ENCODE measurements at places on chromosomes 12 and 14.
A peak's percentile ranks its signal among the peaks of the same experiment; 100 is the strongest.

DNA sequence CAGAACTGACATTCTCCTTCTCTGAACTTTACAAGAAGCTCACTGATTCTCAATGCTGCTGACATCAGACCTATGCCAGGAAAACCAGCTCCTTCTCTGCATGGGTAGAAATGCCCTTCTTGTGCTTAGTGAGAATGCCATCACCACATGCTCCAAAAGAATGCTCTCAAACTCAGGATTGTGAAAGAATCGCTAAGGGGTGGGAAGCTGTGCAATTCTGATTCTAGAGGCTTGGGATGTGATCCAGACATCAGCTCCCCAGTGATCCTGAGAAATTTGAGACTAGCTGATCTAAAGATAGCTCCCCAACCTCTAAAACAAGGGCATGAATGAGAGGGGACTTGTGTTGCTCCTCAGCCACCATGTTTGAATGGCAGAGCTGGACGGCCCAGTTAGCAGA lies 113.2 kb downstream of the DPF3 start:
- DNase-seq, result no peak

DNA sequence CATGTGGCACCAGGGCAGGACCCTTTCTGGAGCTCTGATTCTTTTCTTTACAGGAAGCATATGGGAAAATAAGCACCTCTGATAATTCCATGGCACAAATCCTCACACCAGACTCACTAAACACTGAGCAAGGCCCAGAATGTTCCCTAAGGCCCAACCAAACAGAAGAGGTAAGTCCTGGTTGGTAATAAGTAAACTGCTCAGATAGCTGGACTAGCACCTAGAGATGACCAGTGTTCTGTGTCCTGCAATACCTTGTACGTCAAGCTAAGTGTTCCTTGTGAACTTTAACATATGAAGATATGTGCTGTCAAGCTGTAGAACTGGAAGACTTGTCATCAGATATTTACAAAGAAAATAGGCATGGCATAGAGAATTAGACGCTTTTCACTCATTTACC lies 186.7 kb downstream of the ESR2 start:
- no peak for DNase-seq

DNA sequence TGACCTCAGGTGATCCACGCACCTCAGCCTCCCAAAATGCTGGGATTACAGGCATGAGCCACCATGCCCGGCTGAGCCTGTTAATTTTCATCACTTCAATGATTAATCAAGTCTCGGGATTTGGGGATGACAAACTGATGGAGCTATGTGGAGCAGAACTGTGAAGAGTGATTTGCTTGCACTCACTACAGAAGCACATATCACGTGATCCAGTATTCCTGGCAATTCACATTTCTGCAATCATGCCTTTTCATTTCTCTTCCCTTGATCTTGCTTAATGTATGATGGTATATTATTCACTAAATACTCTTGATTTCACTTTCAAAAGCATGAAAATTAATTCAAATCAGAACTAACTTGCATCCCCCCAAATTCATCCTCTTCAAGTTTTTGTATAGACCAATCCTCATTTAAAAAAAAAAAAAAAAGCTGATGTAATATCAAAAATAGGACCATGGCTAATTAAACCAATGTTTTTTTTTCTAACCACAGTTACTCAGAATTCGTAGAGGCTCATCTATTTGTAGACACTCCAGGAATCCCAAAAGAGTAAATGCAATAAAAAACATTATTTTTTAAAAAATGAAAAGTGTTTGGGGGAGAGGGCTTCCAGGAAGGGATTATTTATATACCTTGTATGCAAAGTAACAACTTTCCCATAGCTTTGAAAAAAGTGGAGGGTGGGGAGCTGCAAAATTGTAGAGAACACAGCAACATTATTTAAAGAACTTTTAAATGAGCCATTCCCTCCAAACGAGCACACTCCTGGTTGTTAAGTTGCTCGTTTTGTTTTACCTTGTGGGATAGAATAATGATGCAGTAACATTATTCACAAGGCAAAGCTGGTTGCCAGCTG lies 7.0 kb upstream of the ATXN2 start:
- no peak for DNase-seq

DNA sequence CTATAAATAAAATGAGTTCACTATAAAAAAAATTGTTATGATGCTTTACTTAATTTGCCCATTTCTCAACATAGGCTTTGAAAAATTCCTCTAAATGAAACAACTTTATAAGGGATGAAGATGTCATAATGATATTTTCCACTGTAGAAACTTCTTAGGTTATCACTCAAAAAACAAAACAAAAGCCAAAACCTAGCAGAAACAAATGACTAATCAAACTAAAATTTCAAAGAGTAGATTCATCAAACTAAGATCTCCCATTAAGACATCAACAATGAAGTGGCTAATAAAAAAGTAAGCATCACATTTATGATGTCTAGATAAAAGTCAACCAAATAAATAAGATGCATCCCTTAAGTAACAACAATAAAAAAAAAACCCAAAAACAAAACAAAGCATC lies 36.9 kb upstream of the TTC7B start:
- no peak for DNase-seq

GRCh38 chr14:104297721-104298401 lies 159.5 kb downstream of the KIF26A start:
- no peak for DNase-seq

DNA sequence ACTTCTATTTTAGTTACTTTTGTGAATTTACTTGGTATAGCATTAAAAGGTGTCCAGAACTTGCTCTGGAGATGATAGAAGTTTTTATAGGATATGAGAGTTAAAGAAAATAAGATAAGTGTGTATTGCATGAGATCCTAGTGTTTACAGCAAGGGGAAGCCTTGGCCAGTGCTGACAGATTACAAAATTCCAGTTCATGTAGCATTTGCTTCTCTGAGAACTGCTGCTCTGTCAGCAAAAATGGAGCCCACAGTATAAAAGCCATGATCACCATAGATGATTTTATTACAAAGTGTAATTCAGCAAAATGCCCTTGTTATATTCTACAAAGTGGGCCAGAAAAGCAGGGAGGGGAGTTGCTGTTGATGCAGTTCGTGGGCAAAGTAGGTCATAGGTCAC lies 40.0 kb upstream of the ATF1 start:
- DNase-seq, result no peak

DNA sequence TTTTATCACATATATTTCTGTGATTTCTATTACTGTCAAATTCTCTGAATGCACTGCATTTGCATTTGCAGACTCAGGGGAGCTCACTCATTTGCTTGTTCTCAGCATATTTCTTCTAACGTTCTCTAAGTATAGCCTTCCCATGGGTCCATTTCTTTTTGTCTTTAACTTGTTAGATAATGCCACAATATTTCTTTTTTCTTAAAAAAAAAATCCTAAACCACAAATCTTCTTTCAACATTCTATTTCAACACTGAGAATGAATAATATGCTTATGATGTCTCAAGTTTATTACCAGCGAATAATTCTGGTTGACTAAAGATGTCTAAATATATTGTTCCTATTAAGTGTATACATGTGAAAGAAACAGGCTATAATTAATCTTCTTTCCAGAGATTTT lies 200.2 kb downstream of the ANO6 start:
- no peak for DNase-seq

DNA sequence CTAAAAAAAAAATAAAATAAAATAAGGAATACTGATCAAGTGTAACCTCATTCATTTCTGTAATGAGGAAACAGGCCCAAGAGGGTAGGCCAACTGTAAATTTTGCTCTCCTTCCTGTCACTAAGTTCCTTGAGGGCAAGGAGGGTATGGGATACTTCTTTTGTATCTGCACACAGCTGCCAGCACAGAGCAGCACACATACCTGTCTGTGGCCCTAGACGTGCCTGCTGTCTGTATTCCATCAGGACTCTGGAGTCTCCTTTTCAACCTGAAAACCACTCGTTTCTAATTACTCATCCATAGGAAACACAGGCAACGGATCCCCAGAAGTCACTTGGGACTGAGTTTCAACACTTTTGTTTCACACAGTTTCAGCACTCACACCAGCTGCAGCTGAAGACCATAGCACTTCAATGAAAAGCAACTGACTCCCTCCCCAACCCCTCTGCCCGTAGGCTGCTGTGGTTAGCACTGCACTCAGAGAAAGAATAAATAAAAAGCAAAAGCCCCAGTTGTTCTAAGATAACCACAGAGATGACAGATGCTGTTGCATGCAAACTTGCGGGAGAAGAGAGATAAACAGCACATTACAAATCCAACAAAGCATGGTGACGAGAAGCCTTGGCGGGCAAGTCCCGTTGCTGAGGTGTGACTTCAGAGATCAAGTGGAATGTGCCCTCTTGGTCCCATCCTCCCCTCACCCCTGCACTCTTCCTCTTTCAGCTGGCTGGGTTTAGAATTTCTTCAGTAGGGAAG lies 24.9 kb downstream of the CRACR2A start:
- DNase-seq, result no peak

DNA sequence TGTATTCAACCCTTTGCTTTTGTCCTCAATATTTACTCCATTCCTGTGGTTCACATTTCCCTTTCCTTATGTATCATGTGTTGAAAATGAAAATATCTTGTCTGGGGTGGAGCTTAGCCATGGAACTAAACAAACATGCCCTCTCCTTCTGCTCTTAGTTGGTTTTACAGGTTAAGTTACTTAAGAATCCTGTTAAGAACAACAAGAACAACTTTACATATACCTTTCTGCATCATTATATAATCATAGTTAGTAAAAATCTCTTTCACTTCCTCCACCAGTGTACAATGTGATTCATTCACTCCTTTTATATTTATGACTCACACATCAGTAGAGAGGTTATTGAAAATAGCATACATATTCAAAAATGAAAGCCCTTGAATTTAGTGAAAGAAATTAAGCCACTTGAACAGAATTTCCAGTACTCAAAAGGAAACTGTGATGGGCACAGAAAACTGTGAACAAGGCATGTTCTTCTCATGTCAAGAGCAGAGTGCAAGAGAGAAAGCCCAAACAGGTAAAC lies 307.7 kb downstream of the CCDC91 start:
- DNase-seq, result no peak

- DNase-seq, result no peak
These were observed 55.1 kb downstream of the ERH start for GRCh38 chr14:69342928-69343525.

DNA sequence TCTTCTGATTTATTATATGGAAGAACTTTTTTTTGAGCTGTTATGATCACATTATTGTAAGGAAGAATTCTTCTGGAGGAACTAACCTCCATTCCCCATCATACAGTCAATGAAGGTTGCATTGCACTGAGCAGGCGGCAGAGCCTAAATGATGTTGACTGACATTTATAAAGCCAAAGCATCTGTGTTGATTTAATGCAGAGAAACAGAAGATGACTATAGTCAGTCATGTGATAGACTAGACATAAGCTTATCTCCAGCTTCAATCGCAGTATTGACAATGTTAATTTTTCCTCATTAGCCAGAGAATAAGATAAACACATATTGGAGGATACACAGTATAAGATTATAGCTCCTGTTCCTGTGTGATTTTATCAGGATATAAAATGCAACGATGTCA lies 82.0 kb downstream of the PRICKLE1 start:
- DNase-seq, result no peak

DNA sequence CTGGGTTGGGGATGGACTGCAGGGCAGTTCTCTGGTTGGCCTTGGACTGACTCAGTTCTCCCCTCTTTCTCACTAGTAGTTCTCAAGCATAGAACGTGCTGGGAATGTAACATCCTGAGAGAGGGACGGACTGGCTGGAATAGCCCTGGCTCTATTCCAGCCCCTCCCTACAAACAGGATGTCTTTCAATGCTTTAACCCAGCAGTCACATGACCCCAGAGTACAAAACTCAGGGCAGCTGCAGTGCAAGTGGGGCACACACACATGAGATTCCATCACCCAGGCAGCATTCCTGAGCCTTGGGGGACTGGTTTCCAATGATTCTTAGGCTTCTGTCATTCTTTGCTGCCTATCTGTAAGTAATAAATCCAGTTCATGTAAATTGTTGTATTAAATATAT lies 1.6 kb upstream of the ACOT6 start:
- no peak for DNase-seq

DNA sequence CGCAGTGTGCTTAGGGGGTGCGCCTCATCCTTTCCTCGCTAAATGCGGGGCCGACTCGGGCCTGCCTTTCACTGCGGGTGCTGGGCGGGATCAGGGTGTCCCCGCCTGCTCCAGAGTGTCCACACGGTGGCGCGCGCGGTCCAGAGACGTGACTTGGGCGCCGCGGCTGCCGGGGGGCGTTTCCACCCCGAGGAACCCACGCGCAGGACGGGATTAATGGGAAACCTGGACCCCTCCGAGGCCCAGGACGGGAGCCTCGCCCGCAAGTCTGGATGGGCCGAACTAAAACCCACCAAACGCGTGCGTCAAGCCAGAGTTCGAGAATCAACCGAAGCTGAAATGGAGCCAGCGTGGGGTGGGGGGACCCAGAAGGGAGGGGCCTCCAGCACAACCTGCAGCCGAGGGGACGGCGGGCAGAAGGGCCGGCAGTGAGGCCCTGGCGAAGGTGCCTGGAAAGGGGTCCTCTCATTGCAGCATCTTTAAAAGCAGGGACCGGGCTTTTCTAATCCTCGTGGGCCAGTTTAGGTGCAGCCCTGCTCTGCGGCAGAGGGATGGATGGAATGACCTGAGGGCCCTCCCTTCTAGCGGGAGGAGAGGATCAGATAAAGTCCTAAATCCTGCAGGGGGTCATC lies 93.3 kb downstream of the NINJ2 start:
- DNase-seq, result peak; percentile 64

GRCh38 chr14:53626761-53627160 lies 329.9 kb downstream of the BMP4 start:
- no peak for DNase-seq

- DNase-seq, result no peak
These were observed 21.9 kb downstream of the TCHP start for GRCh38 chr12:109921982-109922381.

DNA sequence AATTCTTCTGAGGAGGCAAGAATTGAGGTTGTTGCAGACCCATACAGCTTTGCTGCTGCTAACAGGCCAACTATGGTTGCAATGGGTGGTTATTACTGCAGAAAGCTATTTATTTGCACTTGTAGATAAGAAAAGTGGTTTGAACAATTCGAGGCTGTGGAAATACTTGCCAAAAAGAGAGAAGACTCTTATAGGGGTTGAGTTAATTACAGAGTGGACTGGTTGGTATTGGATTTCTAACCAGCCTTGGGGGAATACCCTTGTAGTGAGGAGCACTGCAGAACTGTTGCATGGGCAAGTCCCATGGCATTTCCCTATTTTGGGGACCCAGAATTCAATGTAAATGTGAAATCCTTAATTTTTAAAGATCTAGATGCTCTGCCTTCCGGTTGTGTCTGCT lies 120.5 kb downstream of the KCNMB4 start:
- no peak for DNase-seq

- no peak for DNase-seq
These were observed 8.1 kb upstream of the LHX5 start for GRCh38 chr12:113479590-113480335.

GRCh38 chr14:56797569-56798446 lies 12.5 kb downstream of the OTX2 start:
- DNase-seq, result no peak

DNA sequence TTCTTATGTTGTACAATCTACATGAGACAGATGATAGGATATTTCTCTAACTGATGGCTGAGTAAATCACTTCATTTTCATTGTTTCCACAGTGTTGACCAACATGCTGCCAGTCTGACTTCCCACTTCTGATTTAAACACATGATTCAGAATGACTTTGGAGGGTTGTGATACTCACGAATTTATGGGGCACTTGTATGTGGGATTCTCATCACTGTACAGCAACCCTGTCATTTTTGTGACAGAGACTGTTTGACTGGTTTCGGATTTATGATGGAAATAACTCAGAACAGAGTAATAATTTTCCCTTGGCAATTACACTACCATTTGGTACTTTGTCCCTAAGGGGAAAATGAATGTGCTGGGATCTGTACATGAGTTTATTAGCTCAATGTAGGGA lies 333.8 kb downstream of the TRHDE start:
- no peak for DNase-seq

- no peak for DNase-seq
These were observed 85.1 kb upstream of the ARHGAP5 start for GRCh38 chr14:31992011-31992447.

All from stimulated activated CD8-positive, alpha-beta memory T cell treated with anti-CD3 and anti-CD28 coated beads, Interleukin-2, amount 100 ng/mL, for 1 hour (primary cell).